ENCODE measurements at places on chromosomes 2 and 18. TPM values are rescaled to one million over a fixed set of nuclear protein-coding genes. Genes with fewer than 3 reads are reported as not detected.
A peak's percentile ranks its signal among the peaks of the same experiment; 100 is the strongest.

LYG1 gene
- total RNA-seq, result 1.6 TPM

MAP3K19 gene
- total RNA-seq, result not detected

WNT6 gene
- total RNA-seq, result not detected

ABCB11 gene
- 0.12 TPM for total RNA-seq

- H3K4me3 ChIP-seq, result no peak overlapping the region
- H3K27ac ChIP-seq, result no peak overlapping the region
- DNase-seq, result no peak
These were observed 108.0 kb upstream of the SP5 start for GRCh38 chr2:170607171-170607570.

GRCh38 chr2:213002383-213002782 lies 149.0 kb downstream of the IKZF2 start:
- no peak overlapping the region for H3K27ac ChIP-seq
- H3K4me1 ChIP-seq, result no peaks in the 10 kb centered on the region
- no peaks in the 10 kb centered on the region for H3K27me3 ChIP-seq
- H3K36me3 ChIP-seq, result no peaks in the 10 kb centered on the region

GRCh38 chr2:10343658-10344057 lies 41.0 kb downstream of the HPCAL1 start:
- H3K4me3 ChIP-seq, result no peak overlapping the region
- H3K36me3 ChIP-seq, result no peaks in the 10 kb centered on the region
- no peaks in the 10 kb centered on the region for H3K4me1 ChIP-seq
- H3K27ac ChIP-seq, result no peak overlapping the region

- no peaks in the 10 kb centered on the region for H3K36me3 ChIP-seq
- no peaks in the 10 kb centered on the region for H3K4me1 ChIP-seq
- no peak for DNase-seq
- H3K27ac ChIP-seq, result no peak overlapping the region
These were observed 49.7 kb upstream of the ODC1 start for GRCh38 chr2:10497797-10498251.

DNA sequence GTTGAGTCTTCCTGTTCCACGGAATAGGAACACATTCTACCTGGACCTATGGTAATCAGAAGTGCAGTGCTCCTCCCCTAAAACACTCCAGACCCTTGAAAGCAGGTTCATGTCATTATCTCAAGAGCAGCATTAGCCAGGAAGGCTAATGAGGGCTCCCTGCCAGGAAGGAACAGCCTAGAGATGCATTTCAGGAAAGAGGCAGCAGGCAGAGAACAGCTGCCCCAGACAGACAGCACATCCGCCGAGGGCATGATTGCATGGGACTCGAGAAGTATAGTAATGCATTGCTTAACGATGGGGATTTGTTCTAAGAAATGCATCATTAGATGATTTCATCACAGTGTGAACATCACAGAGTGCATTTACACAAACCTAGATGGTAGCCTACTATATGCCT lies 171.5 kb downstream of the ALK start:
- no peaks in the 10 kb centered on the region for H3K4me1 ChIP-seq
- no peak overlapping the region for H3K27ac ChIP-seq
- H3K36me3 ChIP-seq, result no peaks in the 10 kb centered on the region
- H3K27me3 ChIP-seq, result peaks cover 8% of the 10 kb centered on the region
- no peak for DNase-seq
- no peak overlapping the region for H3K4me3 ChIP-seq

GRCh38 chr2:74221604-74222299 lies 23.3 kb downstream of the MTHFD2 start:
- no peak for DNase-seq
- H3K4me1 ChIP-seq, result peaks cover 14% of the 10 kb centered on the region
- H3K4me3 ChIP-seq, result no peak overlapping the region
- H3K27ac ChIP-seq, result no peak overlapping the region

DNA sequence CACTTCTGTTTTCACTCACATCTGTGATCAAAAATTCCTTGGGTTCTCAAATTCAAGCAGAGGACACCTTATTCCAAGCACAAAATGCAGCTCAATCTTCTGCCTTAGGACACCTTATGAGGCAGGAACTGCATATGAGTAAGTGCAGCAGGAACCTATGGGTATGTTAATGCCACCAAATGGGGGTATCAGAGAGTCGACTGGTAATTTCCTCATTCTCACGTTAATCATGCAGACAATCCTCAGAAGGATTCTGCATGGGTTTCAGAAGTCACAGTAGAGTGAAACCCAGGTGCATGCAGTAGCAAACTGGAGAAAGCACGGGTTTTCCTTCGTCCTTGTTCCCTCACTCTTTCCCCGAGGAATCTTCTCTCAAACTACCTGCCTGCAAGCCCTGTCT lies 452.8 kb downstream of the CBLN2 start:
- H3K27ac ChIP-seq, result no peak overlapping the region
- DNase-seq, result no peak
- no peaks in the 10 kb centered on the region for H3K27me3 ChIP-seq
- H3K36me3 ChIP-seq, result no peaks in the 10 kb centered on the region
- H3K4me3 ChIP-seq, result no peak overlapping the region

GRCh38 chr2:39156107-39156506 lies 35.3 kb upstream of the SOS1 start:
- no peaks in the 10 kb centered on the region for H3K27me3 ChIP-seq
- no peak for DNase-seq
- peaks cover 5% of the 10 kb centered on the region for H3K4me1 ChIP-seq

DNA sequence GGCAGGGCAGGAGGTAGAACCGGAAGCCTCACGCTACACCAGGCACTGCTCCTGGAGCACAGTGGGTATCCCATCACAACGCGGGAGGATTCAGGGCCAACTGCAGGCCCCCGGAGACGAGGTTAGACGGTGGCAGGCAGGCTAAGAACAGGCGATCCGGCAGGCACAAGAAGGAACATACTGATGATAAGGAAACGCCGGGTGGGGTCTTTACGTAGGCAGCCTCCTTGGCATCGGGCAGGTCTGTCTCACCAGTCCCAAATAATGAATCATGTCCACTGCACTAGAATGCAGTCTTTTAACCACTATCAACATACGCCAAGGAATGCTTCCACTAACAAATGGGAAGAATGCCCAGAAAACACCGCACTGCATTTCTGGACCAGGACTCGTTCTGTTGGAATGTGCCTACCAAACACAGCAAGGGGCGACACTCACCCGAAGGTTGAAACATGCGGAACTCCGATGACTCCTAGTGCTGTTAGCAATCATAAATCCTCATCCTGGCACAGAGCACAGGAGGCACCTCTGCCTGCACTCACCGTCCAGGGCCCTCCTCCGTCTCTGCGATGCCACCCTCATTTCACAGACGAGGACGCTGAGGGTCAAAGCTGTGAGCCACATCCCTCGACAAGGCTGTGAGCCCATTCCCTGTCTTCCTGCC lies 35.2 kb downstream of the ZNF516 start:
- no peak overlapping the region for H3K4me3 ChIP-seq
- H3K27me3 ChIP-seq, result no peaks in the 10 kb centered on the region
- no peaks in the 10 kb centered on the region for H3K36me3 ChIP-seq
- H3K4me1 ChIP-seq, result peaks cover 33% of the 10 kb centered on the region
- no peak overlapping the region for H3K27ac ChIP-seq

DNA sequence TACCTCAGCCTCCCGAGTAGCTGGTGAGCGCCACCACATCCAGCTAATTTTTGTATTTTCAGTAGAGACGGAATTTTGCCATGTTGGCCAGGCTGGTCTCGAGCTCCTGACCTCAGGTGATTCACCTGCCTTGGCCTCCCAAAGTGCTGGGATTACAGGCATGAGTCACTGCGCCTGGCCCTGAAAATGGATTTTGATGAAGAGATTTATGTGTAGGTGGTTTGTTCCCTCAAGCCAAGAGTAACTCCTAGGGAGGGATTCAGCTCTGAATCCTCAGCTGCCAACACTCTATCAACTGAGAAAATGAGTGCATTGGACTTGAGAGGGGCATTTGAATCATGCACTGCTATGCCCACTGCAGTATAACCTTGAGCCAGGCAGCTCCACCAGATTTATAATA lies 17.5 kb upstream of the LIPG start:
- H3K27me3 ChIP-seq, result no peaks in the 10 kb centered on the region
- no peak overlapping the region for H3K27ac ChIP-seq
- no peaks in the 10 kb centered on the region for H3K36me3 ChIP-seq
- no peak overlapping the region for H3K4me3 ChIP-seq
- no peak for DNase-seq

DNA sequence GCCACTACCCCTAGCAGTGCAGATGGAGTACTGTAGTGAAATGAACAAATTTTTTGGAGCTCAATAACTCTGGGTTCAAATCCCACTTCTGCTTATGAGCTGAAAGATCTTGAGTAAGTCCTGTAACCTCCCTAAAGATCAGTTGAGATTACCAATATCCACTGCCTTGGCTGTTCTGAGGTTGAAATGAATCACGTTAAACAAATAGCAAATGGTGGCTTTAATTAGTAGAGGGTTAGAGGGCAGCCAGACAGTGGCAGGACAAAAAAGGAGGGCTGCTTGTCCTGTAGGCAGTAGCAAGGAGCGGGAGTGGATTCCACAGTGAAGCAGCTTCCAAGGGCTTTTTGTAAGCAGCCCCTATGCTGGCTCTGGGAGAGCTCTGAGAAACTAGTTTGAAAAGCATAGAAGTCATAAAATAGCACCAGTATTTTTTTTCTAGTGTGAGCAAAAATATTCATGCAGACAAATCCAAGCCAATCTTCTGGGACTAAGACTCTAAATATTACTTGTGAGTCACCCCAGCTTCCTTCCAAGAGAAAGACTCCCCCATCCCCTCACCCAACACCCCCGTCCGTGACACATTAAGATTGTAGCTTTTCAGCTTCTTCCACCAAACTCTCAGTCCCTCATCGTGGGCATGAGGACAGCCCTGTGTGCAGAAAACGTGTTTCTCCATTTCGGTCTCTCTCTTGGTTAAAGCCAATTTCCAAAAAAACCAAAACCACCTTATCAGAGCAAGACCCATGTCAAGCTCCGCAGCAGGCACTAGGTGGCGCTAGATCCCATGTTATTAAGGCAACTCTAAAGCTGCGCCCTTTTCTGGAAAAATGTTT lies 123.5 kb upstream of the LGALSL start:
- H3K27me3 ChIP-seq, result no peaks in the 10 kb centered on the region
- no peaks in the 10 kb centered on the region for H3K36me3 ChIP-seq
- peak; percentile 95 for DNase-seq
- H3K27ac ChIP-seq, result no peak overlapping the region
- H3K4me1 ChIP-seq, result peaks cover 10% of the 10 kb centered on the region

DNA sequence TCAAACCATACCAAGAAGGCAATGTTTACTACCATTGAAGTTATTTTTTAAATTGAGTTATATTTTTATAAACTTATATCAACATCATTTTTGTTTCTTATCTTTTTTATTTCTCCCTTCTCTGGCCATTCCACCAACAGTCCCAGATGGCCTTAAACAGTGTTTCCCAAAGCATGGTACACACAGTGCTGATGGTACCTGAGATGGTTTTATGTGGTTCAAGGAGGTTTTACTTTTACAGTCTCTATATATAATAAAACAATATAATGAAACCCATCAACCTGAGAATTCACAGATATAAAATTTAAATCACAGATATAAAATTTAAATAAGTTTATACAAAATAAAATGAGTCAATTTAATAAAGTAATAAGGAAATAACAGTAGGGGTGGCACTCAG lies 65.1 kb upstream of the MSTN start:
- DNase-seq, result no peak
- H3K4me3 ChIP-seq, result no peak overlapping the region
- H3K36me3 ChIP-seq, result no peaks in the 10 kb centered on the region

DNA sequence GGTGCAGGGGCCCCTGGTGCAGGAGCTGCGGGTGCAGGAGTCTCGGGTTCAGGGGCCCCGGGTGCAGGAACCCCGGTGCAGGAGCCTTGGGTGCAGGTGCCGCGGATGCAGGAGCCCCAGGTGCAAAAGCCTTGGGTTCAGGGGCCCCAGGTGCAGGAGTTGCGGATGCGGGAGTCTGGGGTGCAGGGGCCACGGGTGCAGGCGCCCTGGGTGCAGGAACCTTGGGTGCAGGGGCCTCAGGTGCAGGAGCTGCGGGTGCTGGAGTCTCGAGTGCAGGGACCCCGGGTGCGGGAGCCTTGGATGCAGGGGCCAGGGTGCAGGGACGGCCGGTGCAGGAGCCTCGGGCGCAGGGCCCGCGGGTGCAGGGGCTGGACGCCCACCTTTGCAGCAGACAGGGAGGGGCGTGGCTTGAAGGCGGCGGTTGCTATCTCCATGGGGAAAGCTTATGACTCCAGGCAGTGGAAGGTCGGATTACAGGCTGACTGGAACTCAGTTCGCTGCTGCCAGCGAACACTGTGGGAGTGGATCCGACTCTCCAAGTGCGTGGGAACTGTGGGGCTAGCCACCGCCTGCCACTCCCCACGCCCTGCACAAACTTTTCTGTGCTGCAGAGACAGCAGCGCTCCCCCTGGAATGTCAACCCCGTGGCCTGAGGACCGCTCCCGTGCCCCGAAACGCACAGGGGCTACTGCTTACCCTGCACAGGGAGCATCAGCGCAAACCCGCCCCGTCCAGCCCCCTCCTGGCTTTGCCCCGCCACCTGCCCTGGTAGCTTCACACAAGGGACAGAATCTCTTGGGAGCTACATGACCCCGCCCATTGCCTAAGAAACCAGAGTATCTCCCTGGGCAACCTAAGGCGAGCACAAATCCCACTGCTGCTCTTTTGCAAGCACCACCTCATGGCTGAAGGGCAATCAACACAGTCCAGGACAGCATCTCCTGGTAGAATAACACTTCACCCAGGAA lies 40.3 kb downstream of the COPS9 start:
- no peaks in the 10 kb centered on the region for H3K36me3 ChIP-seq
- H3K4me3 ChIP-seq, result no peak overlapping the region
- H3K27me3 ChIP-seq, result no peaks in the 10 kb centered on the region

GRCh38 chr2:12044857-12045256 lies 298.4 kb downstream of the LPIN1 start:
- no peak for DNase-seq
- H3K27me3 ChIP-seq, result no peaks in the 10 kb centered on the region
- no peaks in the 10 kb centered on the region for H3K36me3 ChIP-seq
- H3K4me3 ChIP-seq, result no peak overlapping the region

DNA sequence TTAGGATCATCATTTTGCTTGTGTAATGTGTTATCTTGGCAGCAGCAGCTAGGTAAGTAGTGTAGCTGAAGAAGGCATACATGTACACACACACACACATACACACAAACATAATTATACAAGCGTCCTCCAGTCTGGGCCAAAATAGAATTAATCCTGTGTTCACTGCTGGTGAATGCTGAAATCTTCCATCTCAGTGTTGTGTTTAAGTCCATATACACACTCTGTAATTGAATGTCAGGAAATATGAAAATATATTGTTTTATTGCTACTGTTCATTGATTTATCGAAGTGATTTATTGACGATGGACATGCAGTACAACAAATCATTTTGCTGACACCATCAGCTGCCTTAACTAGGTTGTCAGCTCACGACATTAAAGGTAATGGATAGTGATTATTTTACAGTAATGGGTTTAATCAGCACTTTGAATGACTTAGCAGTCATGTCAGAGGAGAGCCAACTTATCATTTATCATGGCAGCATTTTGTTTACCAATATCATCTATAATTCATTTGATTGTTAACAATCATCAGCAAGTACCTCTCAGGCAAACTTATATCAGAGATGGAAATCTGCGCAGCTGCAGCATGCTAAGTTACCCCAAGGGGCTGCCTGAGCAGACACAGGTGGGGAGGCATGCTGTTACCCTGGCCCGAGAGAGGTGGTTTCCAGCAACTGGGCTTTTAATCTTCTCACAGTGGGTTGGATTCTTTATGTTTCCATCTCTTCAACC lies 83.7 kb upstream of the FSHR start:
- H3K27ac ChIP-seq, result no peak overlapping the region
- DNase-seq, result no peak
- H3K4me1 ChIP-seq, result no peaks in the 10 kb centered on the region

Data from cardiac muscle cell (in vitro differentiated cells and primary cell).